Suppressor macrophage treated with lipopolysaccharide for 4 hours (primary cell): ENCODE measurements at places on chromosomes 3 and 15.
A peak's percentile ranks its signal among the peaks of the same experiment; 100 is the strongest.

GRCh38 chr3:104785947-104786346 lies 580.8 kb upstream of the ALCAM start:
- DNase-seq, result no peak

DNA sequence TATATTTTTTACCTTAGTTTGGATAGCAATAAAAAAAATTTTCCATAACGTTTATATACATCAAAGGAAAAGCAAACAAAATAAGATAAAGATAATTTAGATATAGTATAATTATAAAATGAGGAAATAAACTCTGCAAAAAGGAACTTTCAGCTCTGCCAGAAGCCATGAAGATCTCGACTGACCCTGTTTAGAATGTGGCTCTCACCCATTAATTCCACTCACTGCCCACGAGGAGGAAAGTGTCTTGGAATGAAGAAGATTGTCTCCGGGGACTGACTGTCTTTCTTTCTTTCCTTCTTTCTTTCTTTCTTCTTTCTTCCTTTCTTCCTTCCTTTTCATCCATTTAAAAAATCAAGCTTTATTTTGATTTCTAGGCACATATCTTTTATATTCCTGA lies 20.1 kb upstream of the PRR20G start:
- no peak for DNase-seq

- DNase-seq, result no peak
Observed at GRCh38 chr3:72844436-72844993, 3.7 kb downstream of the SHQ1 start.

GRCh38 chr15:74781431-74782258 lies at the start of gene CSK:
TSS of gene CSK (plus strand) at chr15:74782080. CDS start at chr15:74798298, 16,218 bp downstream.
- DNase-seq, result peak; percentile 94

GRCh38 chr3:63909431-63909830 lies 2.8 kb downstream of the SCAANT1 start:
- no peak for DNase-seq

GRCh38 chr3:172103724-172104123 lies 64.3 kb downstream of the FNDC3B start:
- no peak for DNase-seq

DNA sequence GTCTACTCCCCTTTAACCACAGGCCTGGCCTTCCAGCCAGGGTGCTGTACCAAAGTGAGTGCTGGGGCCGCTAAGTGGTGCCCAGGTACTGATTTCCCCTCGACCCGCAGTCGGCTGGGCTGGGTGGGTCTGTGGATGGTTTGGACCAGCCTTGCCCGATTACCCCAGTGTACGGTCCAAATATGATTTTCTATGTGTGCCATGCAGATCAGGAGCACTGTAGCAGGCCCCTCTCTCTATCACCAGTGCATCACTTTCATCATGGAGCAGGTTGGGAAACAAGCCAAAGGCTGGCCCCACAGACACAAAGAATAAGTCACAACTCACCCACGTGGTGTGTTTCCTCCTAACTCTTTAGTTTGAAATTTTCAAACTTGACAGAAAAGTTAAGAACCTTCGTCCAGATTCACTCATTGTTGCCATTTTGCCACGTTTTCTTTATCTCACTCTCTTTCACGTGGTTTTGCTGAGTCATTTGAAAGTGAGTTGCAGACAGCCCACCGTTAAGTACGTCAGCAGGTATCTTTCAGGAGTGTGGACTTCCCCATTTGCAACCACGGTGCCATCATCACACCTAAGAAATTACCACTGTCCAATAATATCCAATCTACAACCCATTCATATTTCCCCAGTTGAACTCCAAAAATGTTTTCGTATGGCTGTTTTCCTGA lies 37.0 kb downstream of the ZNF710 start:
- DNase-seq, result peak; percentile 56

DNA sequence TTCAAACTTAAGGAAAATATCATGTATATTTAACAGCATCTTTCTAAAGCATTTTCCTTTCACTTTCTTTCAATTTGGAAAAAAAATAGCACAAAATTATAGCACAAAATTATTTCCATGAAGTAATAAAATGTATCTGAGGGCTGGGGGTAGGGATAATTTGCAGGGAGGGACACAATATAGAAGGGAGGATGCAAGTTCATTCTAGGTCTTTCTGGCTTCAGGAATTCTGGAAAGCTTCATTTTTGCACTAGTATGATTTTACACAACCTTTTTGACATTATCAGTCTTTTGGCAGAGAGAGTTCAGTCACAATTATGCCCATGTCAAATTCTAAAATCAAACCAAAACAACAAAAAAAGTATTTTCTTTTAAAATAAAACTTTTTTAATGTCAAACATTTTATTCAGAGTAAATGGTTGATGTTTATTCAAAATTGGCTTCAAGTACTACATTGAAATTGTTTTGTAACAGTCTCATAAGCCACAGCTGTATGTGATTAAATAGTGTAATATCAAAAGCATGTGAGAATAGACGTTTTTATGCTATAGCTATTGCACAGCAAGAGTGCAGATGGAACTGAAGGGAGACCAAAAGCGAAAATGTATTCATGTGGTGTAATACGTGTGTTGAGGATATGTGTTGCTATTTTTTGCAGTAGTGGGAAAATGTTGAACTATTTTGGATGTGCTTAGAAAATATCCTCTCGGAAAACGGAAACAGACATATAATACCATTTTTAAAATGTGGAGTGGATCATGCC lies 5.8 kb downstream of the RBMS3 start:
- no peak for DNase-seq

GRCh38 chr3:39146083-39146501 lies 7.3 kb downstream of the CSRNP1 start:
- peak; percentile 92 for DNase-seq

GRCh38 chr3:127093312-127093711 lies 99.6 kb upstream of the PRR23E start:
- no peak for DNase-seq

DNA sequence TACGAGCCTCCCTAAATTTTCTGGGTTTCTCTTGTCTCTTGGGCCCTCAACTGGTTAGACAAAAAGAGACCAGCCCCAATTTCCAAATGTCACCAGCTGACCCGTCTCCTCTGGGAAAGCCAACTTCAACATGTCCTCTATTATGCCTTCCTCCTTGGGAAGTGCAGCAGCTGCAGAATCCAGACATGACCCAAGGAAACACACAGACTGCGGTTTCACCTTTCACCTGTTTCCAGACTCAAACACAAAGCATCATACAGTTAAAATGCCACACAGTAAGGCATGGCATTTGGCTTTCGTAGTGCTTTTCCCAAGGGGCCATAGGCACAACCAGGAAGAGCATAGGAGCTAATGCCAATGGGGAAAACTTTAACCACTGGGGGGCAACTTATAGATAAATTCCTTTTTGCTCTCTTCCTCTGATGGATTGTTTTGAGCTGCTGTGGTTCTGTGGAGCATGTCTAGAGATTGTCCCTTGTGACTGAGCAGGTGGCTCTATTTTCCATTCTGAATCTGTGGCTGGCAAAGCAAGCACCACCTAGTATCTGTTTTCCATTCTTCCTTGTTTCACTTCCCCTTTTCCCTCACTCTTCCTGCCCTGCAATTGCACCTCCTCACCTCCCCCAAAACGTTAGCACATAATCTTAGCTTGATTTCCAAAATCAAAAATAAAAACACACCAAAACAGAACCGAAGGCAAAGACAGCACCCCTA lies 49.3 kb downstream of the HHLA2 start:
- DNase-seq, result no peak

DNA sequence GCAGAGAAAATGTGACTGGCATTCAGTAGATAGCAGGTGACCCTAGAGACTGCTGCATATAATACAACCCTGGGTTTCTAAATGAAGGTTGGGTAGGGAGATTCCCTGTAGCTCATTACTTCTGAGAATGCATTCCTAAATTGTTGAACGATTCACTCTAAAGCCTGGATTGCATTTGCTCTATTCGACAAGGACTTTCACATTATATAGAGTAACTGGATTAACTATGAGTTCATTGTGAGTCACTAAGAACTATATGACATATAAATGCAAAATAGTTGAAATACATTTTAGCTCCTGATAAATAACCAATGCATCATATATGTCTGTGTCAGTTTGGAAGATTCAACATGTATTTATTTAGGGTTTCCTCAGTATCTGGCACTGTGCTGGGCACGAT lies 294.7 kb upstream of the CCDC54 start:
- no peak for DNase-seq
